ENCODE measurements at places on chromosomes 16 and 17.

DNA sequence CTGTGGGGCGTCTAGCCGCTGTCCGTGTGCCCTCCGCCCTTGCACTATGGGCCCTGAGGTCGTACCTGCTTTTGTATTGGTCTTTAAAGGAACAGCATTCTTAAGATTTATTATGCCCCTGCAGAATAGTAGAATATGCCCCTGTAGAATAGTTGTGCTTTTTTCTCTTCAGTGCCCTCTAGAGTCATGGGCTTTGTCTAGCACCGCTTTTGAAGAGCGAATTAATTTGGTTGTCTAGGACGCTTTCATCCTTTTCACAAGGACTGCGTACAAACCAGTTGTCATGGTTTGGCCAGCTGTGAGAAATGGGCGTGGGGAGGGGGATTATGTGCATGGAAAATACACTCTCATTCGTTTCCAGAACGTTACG is 621 bp downstream of the CEP95 start:
- peak; percentile 77 for DNase-seq

- peak; percentile 22 for DNase-seq
Observed at GRCh38 chr17:15462976-15463772, 4.2 kb downstream of the CDRT4 start.

DNA sequence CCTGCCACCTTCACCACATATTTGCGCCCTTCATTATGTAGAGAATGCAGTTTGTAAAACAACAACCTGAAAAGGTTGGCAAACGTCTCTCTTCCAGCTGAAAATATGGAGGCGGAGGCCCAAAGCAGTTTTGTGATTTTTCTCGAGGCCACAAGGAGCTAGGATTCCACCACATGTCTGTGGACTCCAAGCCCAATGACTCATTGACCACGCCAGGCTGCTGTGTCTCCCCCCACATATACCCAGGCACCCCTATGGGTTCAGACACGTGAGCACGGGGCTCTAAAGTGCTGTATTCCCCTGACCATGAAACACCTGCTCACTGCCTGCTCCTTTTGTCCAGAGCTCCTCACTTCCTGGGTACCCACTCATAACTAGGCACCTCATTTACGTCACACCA is 121.4 kb upstream of the CDH5 start:
- no peak for DNase-seq

- DNase-seq, result no peak
Observed at GRCh38 chr17:62017912-62018311, 47.2 kb downstream of the MED13 start.

DNA sequence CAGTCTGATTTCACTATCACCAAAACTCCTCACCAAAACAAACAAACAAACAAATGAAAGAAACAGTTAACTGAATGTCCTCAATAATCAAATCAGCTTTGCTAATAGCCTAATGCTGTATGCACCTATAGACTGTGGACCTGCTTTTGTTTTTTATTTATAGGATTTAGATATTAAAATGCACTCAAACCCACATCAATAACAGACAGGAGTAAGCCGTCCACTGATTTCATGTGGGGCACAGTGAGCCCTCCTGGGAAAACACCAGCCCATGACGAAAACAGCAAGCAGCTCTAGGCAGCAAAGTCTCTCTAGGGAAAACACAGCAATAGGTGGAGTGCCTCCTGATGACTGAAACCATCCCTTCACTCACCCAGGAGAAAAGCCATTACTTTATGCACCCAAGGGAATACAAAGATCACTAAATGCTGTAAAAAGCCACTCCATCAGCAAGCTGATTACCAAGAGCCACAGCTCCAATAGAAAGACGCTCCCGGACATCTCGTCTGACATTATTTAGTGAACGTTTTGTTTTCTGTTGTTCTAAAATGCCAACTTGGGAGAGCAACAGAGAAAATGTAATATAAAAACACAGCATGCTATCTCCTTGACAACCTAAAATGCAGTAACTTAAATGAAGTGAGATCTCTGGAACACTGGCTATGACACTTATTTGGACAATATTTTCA is 47.8 kb downstream of the ANKFY1 start:
- DNase-seq, result peak; percentile 37

DNA sequence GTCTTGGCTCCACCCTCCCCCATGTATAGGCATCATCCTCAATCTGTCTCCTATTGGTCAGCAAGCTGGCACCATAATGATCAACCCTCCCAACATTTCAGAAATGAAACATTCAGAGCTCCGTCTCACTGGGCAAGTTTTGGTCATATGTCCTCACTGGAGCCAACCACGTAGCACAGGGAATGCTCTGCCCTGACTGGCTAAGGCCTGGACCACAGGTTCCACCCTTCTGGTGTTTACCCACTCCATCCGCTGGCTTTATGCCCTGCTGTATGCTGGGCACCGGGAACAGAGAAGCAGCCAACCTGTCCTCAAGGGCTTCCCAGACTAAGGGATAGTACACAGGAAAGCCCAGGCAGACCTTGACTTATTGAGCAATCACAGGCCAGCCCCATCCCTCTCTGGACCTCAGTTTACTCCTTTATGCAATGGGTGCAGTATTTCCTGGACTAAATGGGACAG is 20.5 kb downstream of the MYO15A start:
- DNase-seq, result no peak

DNA sequence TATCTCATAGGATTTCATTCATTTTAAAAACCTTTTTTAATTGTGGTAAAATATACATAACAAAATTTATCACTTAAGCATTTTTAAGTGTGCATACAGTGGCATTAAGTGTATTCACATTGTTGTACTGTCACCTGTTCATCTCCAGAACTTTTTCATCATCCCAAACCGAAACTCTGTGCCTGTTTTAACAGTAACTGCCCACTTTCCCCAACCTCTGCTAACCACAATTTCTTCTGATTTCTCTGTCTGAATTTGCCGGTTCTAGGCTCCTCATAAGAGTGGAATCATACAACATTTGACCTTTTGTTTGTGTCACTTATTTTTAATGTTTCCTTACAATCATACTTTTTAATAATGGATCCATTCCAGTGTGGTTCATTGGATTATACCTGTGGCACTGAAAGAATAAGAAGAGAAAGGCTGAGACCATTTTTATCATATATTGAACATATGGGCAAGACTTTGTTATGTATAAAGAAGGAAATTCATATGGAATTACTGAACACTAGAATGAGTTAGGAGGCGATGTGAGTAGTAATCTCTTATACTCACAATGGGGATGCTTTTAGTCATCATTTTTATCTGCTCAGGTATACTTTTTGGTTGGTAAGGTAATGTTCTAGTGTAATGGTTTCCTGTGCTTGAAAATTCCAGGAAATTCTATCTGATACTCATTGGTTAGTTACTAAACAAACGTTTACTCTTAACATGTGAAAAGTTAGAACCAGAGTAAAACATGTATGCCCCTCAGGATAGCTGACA is 10.8 kb downstream of the CYLD start:
- DNase-seq, result no peak

GRCh38 chr17:19370493-19370960 is 7.8 kb upstream of the MAPK7 start:
- DNase-seq, result no peak

GRCh38 chr17:42780851-42781638 is 635 bp downstream of the WNK4 start:
- no peak for DNase-seq
